ENCODE measurements at places on chromosomes 2 and 18. TPM values are rescaled to one million over a fixed set of nuclear protein-coding genes. Genes with fewer than 3 reads are reported as not detected.

GRCh38 chr18:8745355-8746014, 40.1 kb downstream of the MTCL1 start:
- DNase-seq, result no peak

GRCh38 chr2:110946902-110947301, 173.8 kb upstream of the BCL2L11 start:
- DNase-seq, result no peak

GRCh38 chr2:84830095-84830494, 50.8 kb downstream of the TRABD2A start:
- no peak for DNase-seq

DNA sequence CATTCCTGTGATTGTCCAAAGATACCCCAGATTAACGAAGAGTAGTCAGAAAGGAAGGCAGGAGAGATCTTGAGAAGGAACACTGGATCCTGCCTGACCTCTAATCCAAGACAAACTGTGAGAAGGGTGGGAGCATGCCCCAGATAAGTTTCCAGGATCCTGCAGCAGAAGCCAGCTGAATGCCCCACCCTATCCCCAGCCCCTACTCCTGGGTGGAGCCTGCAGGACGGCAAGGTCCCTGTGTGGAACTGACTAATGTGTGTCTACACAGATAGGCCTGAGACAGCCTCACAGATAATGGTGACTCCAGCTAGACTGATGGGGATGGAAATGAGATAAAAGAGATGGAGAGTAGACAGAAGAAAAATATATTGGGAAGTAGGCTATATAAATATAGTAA, 174.3 kb downstream of the PDE1A start:
- DNase-seq, result no peak

GRCh38 chr2:188243381-188243780, 48.3 kb upstream of the GULP1 start:
- DNase-seq, result no peak

DNA sequence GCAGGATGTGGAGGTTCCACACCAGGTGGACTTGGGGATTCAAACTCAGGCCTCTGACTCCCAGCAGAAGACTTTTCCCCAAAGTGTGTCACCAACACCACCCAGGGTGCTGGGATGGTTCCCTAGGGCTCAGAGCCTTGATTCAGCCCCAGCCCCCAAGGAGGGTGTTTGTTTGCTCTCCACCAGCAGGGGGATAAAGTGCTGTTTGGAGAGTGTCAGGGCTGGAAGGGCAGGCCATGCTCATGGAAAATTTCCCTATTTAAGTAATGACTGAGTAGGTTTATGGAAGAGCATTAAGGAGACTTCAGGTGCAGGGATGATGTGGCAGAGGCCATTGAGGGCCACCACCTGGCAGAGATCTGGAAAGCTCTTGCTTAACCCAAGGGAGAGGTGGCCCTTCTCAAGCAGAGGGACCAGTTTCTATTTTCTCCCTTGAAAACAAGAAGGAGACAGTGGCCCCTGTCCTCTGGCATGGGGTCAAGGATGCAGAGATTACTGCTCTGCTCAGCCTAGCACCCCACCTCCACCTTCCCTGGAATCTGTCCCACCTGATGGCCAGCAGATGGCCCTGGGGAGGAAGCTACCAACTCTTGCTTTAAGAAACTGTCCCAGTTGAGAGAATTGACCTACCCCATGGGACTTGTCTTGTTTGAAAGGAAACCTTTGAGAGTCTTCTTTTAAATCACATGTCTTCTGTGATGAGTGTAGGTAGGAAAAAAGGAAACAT, 122.1 kb downstream of the ACOXL start:
- no peak for DNase-seq

GRCh38 chr2:239293775-239294430, 106.9 kb downstream of the HDAC4 start:
- peak; percentile 35 for DNase-seq

DNA sequence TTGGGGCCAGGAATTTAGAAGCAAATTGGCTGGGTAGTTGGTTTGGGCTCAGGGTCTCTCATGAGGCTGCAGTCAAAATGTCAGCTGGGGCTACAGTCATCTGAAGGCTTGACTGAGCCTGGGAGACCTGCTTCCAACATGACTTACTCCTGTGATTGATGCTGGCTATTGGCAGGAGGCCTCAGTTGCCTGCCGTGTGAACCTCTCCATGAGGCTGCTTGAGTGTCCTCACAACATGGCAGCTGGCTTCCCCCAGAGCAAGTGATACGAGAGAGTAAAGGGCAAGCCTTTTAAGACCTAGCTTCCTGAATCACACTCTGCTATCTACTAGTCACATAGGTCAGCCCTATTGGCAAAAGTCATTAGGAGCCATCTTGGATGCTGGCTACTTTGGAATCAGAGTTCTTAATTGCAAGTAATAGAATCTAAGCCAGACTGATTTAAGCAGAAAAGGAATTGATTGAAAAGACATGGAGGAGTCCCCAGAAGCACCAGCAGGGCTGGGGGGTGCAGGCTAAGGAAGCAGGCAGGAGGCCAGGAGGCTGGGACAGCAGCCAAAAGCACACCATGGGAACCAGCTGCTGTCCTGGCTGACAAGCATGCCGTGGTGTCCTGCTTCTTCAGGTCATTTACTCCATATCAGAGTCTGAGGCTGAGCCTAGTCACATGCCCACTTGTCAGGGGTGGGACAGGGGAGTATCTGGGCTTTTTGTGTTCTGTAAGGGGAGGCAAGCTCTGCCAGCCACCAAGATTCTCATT, 7.8 kb upstream of the GIGYF2 start:
- no peak for DNase-seq

DNA sequence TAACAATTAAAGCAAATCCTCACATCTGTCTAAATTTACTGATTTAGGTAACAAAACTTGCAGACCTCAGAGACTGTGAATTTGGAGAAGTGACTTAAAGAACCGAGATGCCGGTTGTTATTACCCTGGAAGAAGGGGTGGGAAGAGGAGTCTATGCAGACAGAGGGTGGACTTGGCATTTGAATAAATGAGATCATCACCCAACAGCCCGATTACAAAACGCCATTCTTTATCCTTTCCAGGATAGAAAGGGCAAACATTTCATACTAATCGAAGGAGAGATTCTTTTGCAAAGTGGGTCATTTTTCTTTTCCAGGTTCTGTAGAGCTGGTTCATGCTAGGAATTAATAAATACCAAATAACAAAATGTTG, 73.1 kb upstream of the TPO start:
- no peak for DNase-seq

DNA sequence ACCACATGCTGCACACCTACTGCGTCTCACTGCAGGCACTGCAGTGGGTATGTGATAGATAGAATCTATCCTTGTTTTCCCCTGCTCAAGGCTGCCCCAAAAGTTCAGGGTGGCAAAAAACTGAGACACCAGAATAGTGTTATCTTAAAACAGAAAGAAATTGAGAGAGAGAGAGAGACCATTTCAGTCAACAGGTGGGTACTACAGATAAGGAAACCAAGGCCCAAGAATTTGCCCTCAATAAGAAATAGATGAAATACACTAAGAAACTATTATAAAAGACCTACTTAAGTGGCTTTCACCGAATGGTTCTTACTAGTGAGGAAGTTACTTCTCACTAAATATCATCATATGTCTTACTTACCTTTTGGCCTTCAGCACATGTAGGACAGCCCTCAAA, 27.9 kb downstream of the EPG5 start:
- DNase-seq, result no peak

- no peak for DNase-seq
Observed at GRCh38 chr2:11612553-11613215, 57.3 kb downstream of the NTSR2 start.

- DNase-seq, result no peak
Observed at GRCh38 chr18:76922107-76922506, 99.8 kb downstream of the ZNF236 start.

DNA sequence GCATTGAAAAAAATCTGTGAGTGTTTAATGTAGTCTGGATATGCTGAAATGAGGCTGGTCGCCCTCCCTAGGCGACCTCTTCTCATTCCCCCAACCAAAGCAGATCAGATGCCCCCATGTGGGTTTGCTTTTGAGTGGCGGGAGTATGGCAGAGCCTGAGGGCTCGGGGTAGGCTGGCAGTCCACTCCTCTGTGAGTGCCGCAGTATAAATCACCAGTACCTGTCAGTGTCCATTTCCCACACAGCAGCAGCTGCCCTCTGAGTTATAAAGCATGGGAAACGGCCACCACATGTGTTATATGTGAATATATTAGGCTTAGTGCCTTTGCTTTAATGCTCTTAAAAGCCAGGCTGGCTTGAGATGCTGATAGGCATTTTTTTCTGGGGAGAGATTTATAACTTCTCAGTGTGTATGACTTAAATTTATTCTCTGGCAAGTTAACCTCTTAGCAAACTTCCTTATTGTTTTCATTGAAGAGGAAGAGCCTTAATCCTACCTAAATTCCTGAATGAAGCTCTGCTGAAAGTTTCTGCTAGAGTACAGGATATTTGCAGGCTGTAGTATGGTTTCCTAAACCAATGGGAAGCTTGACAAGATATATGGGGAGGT, 3.8 kb downstream of the DCC start:
- DNase-seq, result no peak

- DNase-seq, result no peak
Observed at GRCh38 chr2:82508702-82509101, 1950.4 kb downstream of the SUCLG1 start.

- DNase-seq, result no peak
Observed at GRCh38 chr18:45526114-45526841, 89.0 kb upstream of the SLC14A2 start.

DNA sequence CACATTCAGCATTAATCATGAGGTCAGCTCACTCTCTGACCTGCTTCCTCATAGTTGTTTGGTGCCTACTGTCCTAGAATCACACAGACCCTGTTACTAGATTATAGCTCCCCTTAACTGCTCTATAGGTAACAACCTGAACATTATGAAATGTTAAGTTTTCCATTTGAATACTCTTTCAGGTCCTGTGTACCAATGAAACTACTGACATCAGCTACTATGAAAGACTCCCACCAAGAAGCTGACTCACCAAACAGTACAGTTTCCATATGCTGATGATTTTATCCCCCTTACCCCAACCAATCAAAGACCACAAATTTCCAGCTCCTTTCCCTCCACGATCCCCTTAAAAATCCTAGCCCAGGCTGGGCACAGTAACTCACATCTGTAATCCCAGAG, 56.3 kb downstream of the SRBD1 start:
- no peak for DNase-seq

DNA sequence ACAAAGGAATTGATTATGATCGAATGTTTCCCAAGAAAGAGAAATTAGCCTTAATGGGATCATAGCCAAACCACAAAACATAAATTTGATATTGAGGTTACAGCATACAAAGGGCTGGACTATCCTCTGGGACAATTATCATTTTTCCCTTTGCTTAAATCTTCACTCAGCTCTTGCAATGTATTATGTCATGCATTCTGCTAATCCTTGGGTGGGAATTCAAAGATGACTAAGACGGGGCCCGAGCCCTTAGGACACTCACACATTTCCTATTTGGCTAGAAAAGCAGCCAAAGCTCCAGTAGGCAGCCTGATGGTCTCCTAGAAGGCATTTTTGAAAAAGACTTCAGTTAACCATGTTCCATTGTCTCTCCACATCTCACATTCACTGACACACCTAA, 17.2 kb upstream of the NMI start:
- no peak for DNase-seq

- no peak for DNase-seq
Observed at GRCh38 chr18:51211552-51211951, 14.1 kb upstream of the MEX3C start.

GRCh38 chr2:506451-506850, 170.8 kb downstream of the TMEM18 start:
- no peak for DNase-seq

GRCh38 chr2:177767768-177768167, 304.8 kb downstream of the PDE11A start:
- DNase-seq, result no peak

- no peak for DNase-seq
Observed at GRCh38 chr2:189143925-189144324, 35.6 kb downstream of the COL5A2 start.

DNA sequence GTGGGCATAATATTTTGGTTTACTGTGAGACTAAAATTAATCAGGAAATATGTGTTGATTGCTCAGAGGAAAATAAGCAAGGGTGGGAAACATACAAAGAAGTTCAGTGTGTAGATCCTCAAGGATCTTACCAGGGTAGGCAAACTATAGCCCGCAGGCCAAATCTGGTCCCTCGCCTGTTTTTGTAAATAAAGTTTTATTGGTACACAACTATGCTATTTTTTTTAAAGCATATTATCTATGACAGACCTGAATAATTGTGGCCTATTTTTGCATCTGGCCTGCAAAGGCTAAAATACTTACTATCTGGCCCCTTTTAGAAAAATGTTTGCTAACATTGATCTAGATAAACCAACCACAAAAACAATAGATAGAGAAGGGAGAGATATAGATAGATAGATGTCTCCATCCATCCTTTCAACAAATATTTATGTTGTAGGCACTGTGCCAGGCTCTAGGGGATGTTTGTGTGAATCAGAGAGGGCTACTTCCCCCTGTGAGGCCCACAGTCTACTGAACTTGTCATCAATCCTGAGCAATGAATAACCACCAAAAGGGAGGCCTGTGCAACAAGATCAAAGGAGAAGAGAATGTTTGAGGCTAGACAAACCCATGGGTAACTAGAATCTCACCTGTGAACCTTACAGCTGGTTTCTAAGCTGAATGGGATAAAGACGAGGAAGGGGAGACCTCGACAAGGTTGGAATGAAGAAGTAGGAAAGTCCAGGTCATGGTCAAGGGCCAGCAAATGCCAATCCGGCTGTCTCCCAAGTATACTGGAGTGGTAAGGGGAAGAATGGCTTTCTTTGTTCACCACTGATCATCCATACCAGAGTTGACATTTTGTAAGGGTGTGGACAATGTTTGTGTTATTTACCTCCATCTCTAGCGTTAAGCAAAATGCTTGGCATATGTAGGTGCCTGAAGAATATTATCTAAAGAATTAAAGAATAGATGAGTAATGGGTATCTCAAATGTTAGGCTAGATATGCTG, 23.6 kb downstream of the ALPK2 start:
- DNase-seq, result no peak

DNA sequence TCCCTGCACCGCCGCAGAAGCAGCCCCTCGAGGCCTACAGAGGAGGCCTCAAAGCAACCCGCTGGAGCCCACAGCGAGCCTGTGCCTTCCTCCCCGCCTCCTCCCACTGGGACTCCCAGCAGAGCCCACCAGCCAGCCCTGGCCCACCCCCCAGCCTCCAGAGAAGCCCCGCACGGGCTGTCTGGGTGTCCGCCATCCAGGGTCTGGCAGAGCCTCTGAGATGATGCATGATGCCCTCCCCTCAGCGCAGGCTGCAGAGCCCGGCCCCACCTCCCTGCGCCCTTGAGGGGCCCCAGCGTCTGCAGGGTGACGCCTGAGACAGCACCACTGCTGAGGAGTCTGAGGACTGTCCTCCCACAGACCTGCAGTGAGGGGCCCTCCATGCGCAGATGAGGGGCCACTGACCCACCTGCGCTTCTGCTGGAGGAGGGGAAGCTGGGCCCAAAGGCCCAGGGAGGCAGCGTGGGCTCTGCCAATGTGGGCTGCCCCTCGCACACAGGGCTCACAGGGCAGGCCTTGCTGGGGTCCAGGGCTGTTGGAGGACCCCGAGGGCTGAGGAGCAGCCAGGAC, 31.2 kb downstream of the GPC1 start:
- DNase-seq, result peak; percentile 86

The DLX2 gene
- 5.7 TPM for total RNA-seq

The ASB18 gene
- not detected for total RNA-seq

The C2orf72 gene
- 1.3 TPM for total RNA-seq

The CCDC178 gene
- not detected for total RNA-seq

The ASAP2 gene
- total RNA-seq, result 60.7 TPM

The LNPK gene
- total RNA-seq, result 59.5 TPM

Measured in chondrocyte (in vitro differentiated cells).